Gastroesophageal sphincter (tissue), 4 donors: ENCODE measurements at places on chromosomes 13 and 19. TPM values are rescaled to one million over a fixed set of nuclear protein-coding genes. Genes with fewer than 3 reads are reported as not detected.

Gene EDNRB
- 52.7 TPM for total RNA-seq

Gene TEX29
- total RNA-seq, result not detected

Gene FARP1
- total RNA-seq, result 33.0 TPM

Gene CGB8
- total RNA-seq, result not detected

Gene RASIP1
- total RNA-seq, result 10.4 TPM

Gene SH2D3A
- 0.78 TPM for total RNA-seq

Gene DIAPH3
- not detected for total RNA-seq

Gene ZNF667
- total RNA-seq, result 6.7 TPM

Gene CCNA1
- not detected for total RNA-seq

Gene CEACAM4
- not detected for total RNA-seq

Gene ZNF567
- total RNA-seq, result 6.2 TPM

Gene KCNN1
- total RNA-seq, result 0.89 TPM

Gene CAB39L
- total RNA-seq, result 131 TPM

Gene ZNF836
- total RNA-seq, result 27.9 TPM

Gene SIGLEC5
- 0.94 TPM for total RNA-seq

Gene KLK3
- not detected for total RNA-seq

Gene KLK14
- not detected for total RNA-seq

Gene GRIK5
- 14.2 TPM for total RNA-seq

Gene CFAP97D2
- total RNA-seq, result not detected

Gene LYL1
- 11.8 TPM for total RNA-seq

Gene DCT
- 0.13 TPM for total RNA-seq
